CD4-positive, alpha-beta memory T cell (primary cell): ENCODE measurements at places on chromosomes 4 and X.

DNA sequence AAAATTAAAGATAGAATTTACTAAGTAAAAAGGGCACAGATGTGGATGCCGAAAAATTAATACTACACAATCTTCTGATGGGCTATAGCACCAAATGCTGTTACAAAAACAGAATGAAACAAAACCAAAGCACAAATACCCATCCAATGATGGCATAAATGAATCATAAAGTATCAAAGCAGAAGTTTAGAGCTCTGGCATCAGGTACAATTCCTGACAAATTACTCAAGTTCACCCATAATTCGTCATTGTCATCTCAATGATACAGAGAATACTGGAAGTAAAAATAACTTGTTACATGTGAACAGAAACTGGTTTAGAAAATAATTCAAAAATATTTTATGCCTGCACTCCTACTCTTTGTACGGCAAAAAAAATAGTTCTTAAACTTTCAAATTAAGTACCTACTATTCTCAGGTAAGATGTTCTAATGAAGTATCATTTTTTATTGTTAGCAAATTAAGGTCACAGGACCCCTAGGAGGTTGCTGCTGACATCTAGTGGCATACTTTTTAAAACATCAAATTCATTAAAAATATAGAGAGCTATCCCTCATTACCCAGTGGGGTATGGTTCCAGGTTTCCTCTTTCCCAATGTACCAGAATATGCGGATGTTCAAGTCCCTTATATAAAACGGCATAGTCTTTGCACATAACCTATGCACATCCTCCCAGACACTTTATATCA, 126.1 kb downstream of the INPP4B start:
- peaks cover 14% of the 10 kb centered on the region for H3K4me1 ChIP-seq
- no peak for DNase-seq
- no peak overlapping the region for H3K4me3 ChIP-seq
- H3K27me3 ChIP-seq = no peaks in the 10 kb centered on the region
- no peaks in the 10 kb centered on the region for H3K36me3 ChIP-seq

GRCh38 chrX:51215266-51215665, 117.4 kb upstream of the NUDT10 start:
- H3K36me3 ChIP-seq = no peaks in the 10 kb centered on the region
- H3K4me1 ChIP-seq = no peaks in the 10 kb centered on the region
- no peaks in the 10 kb centered on the region for H3K27me3 ChIP-seq
- no peak for DNase-seq
- no peak overlapping the region for H3K27ac ChIP-seq
- no peak overlapping the region for H3K4me3 ChIP-seq

GRCh38 chrX:145687707-145688106, 129.9 kb upstream of the SLITRK2 start:
- no peaks in the 10 kb centered on the region for H3K27me3 ChIP-seq
- H3K4me3 ChIP-seq = no peak overlapping the region
- H3K36me3 ChIP-seq = no peaks in the 10 kb centered on the region
- DNase-seq = no peak
- no peak overlapping the region for H3K27ac ChIP-seq

DNA sequence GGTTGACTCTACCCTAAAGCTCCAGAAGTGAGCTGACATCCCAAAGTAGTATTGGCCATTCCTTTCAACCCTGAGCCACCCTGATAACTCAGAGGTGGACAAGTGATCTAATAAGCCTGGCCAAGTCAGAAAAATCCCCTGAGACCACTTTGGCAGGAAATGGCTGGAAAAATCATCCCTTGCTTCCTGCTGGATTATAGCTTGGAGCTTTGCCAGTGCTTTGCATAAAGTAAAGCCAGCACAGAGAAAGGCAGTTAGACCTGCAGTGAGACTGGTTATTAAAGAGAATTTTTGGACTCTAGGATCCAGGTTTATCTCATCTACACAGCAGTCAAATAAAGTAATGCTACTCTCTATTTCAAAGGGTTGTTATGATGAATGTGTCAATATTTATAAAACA, 6.4 kb downstream of the CXCL3 start:
- H3K4me1 ChIP-seq = no peaks in the 10 kb centered on the region
- H3K36me3 ChIP-seq = no peaks in the 10 kb centered on the region
- H3K27ac ChIP-seq = no peak overlapping the region
- no peak for DNase-seq
- no peak overlapping the region for H3K4me3 ChIP-seq

- H3K27me3 ChIP-seq = no peaks in the 10 kb centered on the region
- no peak for DNase-seq
- no peaks in the 10 kb centered on the region for H3K36me3 ChIP-seq
- no peak overlapping the region for H3K27ac ChIP-seq
These were observed 14.1 kb downstream of the ENPEP start for GRCh38 chr4:110489901-110490508.
